Activated CD4-positive, alpha-beta T cell treated with anti-CD3 and anti-CD28 coated beads for 48 hours (primary cell): ENCODE measurements at places on chromosomes 7 and 10.

DNA sequence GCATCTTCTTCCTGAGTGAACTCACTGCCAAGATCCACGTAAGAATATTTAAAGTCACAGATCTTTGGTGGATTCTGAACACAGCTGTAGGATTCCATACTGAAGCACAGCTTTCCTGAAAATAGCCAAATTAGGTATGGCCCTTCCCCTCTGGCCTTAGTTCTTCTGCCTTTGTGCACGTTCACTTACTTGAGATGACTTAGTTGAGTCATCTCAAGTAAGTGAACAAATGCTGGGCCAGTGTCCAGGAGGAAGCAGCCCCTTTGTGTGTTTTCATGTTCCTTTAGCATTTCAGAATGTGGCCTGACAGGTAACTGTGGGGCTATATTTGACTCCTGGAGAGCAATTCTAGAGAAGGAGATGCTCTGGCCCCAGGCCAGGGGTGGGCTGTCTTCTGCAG is 51.5 kb downstream of the CCNY start:
- no peak for DNase-seq

DNA sequence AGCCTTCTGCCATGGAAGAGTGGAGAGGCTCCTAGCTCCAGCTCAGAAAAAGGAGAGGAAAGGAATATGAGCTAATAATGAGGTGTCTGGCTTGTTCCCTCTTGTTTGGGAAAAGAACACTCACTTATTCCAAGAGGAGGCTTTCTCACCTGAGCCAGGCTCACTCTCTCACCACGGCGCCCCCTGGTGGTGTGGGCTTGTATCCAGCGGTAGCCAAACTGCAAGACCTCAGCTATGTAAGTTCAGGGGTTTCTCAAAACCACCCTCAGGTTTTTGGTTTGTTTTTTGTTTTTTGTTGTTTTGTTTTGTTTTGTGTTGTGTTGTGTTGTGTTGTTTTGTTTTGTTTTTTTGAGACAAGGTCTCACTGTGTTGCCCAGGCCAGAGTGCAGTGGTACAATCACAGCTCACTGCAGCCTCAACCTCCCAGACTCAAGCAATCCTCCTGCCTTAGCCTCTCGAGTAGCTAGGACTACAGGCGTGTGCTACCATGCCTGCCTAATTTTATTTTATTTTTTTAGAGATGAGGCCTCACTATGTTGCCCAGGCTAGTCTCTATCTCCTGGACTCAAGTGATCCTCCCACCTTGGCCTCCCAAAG is 124.0 kb downstream of the TMEM130 start:
- DNase-seq = peak; percentile 86

DNA sequence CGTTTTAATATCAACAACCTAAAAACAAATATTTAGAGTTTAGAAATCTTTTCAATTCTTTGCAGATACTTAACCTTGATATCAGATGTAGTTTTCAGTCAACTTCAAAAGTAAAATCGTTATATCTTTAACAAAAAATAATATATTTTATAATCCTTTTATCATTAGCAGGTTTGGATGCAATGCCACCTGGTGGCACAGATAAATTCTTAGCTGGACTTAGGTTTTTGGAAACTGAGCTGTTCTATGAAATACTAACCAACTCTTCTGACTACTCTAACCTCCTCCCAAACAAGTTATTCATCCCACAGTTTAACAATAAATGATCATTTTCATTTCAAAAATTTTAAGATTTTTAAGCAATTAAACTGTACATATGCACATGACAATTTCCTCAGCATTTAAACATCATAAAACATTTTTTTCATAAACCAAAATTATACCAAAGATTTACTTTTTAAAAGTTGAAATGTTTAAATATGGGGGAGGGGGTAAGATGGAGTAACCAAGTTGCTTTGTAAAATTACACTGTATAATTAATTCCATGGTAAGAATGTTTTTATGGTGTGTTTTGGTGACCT is 56.9 kb downstream of the HIBADH start:
- DNase-seq = no peak

DNA sequence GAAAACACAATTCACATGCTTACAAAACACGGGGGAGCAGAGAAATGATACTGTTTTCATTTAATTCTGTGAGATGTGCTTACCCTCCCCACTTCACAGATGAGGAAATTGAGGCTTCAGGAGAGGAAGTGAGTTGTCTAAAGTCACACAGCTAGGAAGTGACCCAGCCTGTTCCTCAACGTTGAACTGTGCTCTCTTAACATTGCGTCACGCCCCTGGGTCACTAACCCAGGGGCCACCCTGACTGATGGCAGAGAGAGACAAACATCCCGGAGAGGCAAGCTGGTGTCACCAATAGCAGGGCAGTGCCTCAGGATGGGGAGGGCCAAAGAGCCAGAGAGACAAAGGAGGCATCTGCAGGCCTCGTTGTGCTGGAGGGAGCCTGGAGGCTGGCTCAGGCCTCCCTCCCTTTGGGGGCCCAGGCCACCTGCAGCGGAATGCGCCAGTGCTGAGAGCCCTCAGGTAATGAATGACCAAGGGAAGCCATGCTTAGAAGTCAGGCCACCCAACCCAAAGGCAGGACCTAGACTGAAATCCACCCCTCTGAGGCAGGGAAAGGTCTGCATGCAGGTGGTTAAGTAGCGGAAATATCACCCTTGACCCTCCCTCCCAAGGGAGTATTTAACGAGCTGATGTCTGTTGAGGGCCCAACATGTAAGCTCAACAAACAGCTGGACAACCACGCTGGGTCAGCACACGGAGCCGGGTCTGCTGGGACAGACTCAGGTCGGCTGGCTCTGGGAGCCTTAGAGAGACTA is 81.3 kb downstream of the C10orf105 start:
- DNase-seq = no peak

DNA sequence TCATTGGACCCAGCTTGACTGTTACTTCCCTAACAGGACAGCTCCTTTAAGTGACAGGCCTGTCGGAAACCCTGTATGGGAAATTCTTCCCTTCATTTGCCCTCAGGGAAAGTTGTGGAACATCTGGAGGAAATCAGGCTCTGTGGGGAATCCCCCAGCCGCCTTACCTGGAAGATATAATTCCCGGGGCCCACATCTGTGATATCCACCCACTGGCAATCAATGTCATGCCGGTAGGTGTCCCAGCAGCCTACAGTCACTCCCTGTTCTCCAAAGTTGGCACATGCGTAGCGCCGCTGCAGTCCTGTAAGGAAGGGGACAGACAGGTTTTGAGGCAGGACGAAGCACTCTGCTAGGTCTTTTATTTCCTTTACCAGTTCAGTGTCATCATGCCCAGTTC is 16.6 kb downstream of the LOXL4 start:
- DNase-seq = no peak
